Endothelial cell of umbilical vein (primary cell): ENCODE measurements at places on chromosomes 7 and 10. TPM values are rescaled to one million over a fixed set of nuclear protein-coding genes. Genes with fewer than 3 reads are reported as not detected.
A peak's percentile ranks its signal among the peaks of the same experiment; 100 is the strongest.

Gene FAM241B
- not detected in 2 replicates for total RNA-seq

Gene IGFBP1
- 2.3 and 4.0 TPM in 2 replicates for total RNA-seq

Gene ERVW-1
- total RNA-seq, result not detected in 2 replicates

Gene PNLIPRP2
- total RNA-seq, result not detected in 2 replicates

GRCh38 chr7:151631953-151632749 lies 112.5 kb upstream of the RHEB start:
- peak; percentile 68 for DNase-seq

GRCh38 chr10:110985497-110986275 lies 66.3 kb downstream of the SHOC2 start:
- no peak for DNase-seq

DNA sequence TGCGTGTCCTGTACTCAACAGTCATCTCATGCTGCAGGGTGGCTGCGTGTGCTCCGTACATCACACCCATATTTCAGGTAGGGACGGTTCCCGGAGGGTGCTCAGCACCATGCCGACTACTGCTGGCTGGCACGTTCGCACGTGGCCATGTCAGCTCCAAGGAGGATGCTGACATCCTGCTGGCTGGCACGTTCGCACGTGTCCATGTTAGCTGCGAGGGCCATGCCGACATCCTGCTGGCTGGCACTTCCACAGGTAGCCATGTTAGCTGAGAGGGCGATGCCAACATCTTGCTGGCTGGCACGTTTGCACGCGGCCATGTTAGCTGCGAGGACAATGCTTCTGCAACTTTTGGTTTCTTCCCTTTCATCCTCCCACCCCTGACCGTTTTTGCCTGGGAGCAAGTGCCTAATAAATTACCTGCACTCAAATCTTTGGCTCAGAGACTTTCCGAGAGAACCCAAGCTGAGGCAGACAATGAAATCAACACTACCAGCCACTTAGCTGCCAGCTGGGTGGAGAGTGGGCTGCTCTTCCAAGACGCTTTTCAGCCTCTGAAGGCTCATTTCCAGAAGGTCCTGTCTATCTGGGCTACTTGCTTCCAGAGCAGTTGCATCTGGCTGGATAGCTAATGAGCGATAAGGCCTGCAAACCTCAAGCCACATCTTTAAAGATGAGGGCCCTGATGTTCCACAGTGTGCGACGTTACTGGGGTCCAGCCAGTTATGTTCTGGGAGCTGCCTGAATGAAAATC lies 104.6 kb downstream of the WDR37 start:
- DNase-seq, result no peak

- DNase-seq, result no peak
These were observed 172.3 kb upstream of the ADCY1 start for GRCh38 chr7:45401851-45402250.

DNA sequence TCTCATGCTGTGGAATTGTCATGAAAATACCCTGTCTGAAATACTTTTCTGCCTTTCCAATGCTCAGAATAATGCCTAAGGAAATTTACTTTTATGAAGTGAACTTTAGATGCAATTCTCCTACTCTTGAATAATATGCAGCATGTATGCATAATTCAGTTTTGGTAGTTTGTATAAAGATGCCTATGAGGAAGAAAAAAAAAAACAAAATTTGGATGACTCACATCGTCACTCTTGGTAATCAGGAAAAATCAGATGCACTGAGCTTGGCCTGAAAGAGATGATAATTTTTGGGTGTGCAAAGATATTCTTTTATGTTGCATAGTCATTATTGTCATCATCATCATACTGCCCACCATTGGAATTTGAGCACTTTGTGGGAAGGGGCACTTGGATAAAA lies 382.1 kb downstream of the ANKRD7 start:
- no peak for DNase-seq

- DNase-seq, result no peak
These were observed 1.8 kb downstream of the GPC2 start for GRCh38 chr7:100175296-100175935.

DNA sequence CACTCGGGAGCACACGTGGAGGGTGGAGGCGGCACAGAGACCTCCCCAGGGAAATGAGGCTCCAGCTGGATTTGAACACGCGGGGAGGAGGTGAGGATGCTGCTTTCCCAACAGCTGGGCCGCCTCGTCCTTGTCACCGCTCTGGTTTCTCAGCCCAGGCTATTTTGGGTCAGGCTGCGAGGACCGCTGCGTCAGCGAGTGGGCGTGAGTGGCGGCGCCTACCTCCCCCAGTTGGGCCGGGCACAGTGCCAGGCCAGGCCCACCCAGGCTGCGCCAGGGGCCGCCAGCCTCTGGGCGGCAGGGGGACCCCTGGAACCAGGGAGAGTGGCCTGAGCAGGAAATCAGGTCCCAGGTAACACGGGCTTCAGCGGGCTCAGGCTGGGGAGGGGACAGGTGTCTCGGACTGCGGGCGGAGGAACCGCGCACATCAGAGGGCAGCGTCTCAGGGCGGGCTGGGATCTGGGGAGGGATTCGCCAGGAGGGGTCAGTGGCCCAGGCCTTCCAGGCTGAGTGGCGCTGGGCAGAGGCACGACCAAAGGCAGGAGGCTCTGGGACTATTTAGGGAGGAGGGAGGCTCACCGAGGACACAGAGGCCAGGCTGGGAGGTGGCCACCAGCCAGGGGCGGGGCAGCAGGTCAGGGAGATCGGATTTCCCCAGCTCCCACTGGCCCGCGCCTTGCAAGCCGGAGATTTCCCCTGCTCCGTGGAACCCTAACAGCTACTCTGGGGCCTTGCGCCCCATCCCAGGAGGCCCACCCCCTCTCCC lies 125.2 kb upstream of the RET start:
- DNase-seq, result no peak

DNA sequence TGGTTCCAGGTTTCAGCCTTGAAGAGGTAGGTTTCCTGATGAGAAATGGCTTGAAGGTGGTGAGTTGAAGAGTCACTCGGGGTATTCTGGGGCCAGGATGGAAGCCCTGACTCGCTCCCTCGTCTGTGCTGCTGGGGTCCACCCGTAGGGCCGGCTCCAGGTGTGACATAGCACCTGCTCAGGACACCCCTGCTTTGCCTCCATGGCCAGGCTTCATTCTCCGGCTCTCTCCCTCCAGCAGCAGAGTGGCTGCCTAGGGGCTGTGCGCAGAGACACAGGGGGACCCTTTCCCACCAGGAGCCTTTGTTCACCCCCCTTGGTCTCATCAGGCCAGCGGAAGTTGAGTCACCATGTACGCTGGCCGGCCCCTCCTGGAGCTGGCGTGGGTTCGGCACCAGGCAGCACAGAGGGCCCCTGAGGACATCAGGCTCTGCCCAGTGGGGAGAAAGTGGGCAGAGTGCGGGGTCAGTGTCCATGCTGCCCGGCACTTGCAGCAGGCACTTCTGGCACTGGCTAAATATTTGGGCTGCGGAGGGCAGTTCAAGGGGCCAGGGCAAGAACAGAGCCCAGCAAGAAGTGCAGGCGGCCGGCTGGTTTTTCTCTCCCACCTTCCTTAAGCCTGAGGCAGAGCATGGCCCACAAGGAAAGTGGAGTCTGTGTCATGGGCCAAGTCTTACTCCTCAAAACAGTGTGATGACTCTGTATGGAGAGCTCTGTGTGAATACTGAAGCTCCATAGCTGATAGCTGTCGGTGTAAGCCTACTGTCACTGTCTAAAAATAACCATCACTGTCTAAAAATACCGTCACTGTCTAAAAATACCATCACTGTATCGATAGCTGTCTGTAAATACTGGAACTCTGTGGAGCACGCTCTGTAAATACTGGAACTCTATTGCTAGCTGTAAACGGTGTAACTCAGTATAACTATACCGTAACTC lies 3.7 kb upstream of the PRKAR1B start:
- DNase-seq, result no peak

- DNase-seq, result no peak
These were observed 176.4 kb upstream of the PTN start for GRCh38 chr7:137519947-137520346.

DNA sequence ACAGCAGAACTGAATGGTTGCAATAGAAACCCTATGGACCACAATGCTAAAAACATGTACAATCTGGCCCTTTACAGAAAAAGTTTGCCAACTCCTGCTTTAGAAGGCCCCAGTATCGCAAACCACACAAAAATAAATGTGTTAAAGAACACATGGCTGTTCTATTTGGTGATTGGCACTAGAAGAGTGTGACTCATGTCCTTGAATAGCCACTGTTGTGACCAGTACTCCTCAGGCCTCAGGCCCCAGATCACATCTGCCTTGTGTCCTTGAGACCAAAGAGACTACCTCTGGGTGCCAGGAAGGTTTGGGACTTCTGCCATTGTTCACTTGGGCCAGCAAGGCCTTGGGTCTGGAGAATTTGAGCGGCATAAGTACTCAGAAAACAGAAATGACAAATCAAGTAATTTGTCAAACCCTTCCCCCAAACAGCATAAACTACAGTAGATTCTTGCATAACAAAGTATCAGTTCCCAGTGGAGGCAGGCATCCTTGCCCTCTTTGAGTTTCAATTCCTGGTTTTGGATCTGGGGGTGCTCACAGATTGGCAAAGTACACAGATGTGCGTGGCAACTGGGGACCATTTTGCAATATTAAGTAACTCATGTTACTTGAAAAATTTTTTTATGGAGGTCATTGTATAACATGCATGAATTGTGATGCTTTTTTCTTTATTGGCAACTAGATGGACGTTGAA lies 50.2 kb downstream of the MTURN start:
- DNase-seq, result no peak

DNA sequence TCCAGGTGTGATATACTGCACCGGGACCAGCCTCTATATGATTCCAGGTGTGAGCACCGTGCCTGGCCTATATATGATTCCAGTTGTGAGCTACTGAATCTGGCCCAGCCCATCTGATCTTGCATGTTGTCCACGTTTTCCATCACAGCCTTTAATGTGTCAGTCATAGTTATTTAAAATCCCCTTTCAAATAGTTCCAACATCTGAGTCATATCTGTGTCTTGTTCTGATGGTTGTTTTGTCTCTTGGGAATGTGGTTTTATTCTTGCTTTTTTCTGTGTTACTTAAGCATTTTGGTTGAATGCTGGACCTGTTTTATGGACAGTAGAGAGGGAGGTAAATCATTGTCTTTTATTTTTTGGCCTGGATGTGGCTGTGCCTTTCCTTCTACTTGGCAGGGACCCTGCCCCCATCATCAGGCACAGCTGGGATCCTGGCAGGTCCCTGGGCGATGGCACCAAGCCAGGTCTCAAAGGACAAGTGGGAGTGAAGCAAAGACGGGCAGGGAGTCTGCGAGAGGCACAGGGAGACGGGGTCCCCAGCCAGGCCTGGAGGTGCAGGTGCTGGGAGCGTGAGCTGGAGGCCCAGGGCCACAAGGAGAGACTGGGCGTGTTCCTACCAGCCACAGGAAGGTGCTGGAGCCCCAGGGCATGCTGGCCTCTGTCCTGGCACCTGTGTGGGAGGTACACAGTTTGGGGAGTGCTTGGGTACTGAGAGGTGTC lies 94.7 kb downstream of the DYNC2I1 start:
- no peak for DNase-seq

DNA sequence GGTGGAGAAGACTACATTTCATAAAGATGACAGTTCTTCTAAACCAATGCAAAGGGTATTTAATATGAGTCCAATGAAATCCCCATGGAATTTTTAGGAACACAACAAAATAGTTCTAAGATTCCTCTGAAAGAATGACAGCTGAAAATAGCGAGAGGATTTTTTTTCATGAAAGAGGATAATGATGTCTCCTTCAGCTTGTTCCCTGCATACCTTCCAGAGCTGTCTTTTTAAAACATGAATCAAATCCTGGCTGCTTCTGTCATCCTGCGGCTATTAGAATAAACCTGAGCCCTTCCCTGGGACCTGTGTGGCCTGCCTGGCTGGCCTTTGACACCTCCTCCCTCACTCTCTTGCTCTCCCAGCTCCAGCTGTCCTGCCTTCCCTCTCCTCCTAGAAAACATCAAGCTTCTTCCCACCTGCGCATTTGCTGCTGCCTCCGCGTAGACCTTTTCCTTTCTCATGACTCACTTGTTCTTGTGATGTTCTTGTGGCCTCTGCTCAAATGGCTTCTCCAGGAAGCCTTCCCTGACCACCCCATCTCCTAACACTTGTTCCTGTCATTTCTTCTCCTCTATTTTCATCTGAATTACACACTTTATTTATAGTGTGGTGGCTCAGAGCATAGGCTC lies 57.4 kb downstream of the EEPD1 start:
- DNase-seq, result no peak

DNA sequence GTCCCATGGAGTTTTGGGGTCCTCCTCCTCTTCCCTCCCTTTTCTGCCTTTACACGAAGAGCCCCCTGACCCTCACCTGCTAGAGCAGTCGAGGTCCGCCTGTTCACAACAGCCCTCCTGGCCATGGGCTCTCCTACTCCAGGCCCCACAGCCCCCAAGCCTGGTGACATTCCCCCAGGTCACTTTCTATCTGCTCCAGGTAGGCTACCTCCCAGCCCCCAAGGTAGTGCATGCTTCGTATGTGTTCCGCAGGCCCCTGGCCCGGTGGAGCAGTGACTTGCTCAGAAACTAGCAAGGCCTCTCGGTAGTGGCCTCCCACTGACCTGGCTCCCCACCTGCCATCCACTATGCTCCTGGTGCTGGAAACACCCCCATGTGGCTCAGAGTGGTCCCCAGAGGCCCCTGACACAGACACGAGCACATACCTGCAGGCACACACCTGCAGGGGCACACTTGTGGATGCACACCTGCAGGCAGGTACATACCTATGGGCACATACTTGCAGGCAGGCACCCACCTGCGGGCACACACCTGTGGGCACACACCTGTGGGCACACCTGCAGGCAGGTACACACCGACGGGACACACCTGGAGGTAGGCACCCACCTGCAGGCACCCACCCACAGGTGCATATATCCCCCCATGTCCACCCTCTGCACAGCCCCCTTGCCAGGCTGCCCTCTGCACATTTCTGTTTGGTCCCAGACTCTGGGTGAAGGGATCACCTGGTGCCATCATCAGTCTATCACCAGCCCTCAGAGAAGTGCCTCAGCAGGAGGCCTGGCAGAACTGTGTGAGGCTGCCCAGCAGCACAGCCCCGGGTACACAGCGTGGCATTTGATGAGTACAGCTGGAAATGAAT lies 322.5 kb downstream of the PTPRN2 start:
- DNase-seq, result no peak
